HT1080 (cell line): ENCODE measurements at places on chromosomes 5 and 9. TPM values are rescaled to one million over a fixed set of nuclear protein-coding genes. Genes with fewer than 3 reads are reported as not detected.

DNA sequence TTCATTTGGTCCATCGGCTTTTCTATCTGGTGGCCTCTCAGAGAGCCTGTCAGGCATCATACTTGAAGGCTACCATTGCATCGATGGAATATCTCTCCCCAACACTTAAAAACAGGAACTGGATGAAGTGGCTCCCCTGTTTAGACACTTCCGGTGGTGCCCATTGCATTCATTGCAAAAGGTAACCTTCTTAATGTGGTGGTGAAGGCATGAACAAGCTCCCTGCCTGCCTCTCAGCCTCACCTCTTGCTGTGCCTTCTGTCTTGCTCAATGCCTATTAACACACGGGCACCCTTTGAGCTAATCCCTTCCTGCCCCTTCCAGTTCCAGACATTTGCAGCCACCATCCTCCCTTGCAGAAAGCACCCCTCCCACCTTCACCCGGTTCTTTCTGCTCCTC, 233.1 kb upstream of the MSX2 start:
- no peak for DNase-seq

DNA sequence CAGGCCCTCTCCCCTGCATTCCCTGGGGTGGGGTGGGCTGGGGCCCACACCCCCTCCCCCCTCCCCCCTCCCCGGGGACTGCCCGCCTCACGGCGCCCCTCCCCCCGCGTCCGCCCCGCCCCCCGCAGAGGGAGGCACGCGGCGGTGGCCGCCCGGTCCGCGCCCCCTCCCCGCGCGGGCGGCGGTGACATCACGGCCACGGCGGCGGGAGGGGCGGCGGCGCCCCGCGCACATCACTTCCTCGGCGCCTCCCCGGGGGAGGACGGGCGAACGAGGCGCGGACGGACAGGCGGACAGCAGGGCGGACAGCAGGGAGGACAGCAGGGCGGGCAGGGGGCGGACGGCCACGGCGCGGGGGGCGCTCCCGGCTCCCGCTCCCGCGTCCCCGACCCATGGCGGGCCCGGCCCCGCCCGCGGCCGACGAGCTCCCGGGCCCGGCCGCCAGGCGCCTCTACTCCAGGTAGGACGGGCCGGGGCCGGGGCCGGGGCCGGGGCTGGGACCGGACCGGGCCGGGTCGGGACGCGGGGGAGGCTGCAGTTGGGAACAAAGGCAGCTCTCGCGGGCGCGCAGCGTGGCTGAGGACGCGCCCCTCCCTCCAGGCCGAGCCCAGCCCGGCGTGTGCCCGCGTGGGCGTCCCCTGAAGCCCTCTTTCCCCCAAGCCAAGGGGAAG, at the start of gene GPSM1:
GPSM1 (plus strand) TSS at position 236 of the 671 bp plus-strand sequence; CDS start at position 393, 157 bp downstream.
- no peak for DNase-seq

DNA sequence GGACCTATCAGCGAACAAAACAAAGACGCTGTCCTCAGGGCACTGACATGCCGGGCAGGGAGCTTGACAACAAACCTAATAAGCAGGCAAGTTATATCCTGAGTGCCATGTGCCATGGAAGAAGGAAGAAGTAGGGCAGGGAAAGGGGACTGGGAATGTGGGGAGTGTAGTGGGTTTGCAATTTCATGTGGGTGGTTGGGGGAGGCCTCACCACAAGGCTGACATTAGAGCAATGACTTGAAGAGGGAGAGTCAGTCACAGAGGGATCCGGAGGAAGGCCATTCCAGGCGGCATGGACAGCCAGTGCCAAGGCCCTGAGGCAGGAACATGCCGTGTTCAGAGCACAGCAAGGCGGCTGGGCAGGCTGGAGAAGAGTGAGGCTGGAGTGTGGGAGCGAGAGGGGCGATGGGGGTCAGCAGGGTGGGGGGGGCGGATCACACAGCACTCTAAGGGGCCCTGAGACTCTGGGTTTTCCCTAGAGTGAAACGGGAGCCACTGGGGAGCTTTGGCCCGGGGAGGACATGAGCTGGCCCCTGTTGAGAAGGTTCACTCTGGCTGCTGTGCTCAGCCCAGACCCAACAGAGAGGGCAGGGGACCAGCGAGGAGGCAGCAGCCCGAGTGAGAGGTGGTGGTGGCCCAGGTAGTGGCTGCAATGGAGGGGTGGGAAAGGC, 86.3 kb downstream of the STK10 start:
- no peak for DNase-seq

- peak; percentile 46 for DNase-seq
Measured at GRCh38 chr9:89635816-89636215, 31.0 kb downstream of the GADD45G start.

DNA sequence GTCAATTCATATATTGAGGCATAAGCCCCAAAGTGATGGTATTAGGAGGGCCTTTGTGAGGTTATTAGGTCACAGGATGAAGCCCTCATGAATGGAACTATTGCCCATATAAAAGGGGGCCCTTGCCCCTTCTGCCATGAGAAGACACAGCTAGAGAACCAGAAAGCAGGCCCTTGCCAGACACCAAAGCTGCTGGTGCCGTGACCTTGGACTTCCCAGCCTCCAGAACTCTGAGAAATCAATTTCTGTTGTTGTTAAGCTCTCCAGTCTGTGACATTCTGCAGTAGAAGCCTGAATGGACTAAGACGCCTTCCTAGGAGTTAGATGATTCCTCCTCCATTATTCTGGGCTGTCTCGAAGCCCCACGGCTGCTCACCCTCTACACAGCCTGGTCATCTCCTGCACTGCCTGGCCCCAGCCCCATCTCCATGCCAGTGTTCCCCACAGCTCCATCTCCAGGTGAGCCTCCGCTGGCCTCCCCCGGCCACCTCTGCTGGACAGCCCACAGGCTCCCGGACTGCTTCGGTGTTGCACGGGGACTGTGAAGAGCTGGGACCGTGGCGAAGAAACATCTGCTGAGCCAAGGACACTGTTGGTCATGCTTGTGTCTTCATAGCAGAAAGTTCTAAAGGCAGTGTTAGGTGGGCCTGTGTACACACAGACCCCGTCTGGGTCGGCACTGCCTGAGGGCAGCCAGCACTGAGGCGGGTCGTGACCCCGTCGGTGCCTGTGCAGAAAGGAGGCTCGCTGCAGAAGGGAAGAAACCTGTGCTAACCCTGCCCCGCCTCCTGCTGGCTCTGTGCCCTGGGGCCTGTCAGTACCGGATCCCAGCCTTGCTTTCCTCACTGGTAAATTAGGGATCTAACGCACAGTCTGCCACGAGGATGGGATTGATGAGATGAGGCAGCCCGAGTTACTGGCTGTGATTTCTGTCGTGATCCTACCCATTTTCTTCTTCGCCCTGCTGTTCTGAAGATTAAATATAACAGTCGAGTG, 55.1 kb upstream of the CNOT6 start:
- DNase-seq = no peak

PCDHAC2 gene
- total RNA-seq = not detected in 2 replicates

ZNF608 gene
- 0.70 and 0.96 TPM in 2 replicates for total RNA-seq

TAF11L5 gene
- not detected in 2 replicates for total RNA-seq
